Hippocampal formation (tissue), 2 donors: ENCODE measurements at places on chromosomes 13 and 19.

DNA sequence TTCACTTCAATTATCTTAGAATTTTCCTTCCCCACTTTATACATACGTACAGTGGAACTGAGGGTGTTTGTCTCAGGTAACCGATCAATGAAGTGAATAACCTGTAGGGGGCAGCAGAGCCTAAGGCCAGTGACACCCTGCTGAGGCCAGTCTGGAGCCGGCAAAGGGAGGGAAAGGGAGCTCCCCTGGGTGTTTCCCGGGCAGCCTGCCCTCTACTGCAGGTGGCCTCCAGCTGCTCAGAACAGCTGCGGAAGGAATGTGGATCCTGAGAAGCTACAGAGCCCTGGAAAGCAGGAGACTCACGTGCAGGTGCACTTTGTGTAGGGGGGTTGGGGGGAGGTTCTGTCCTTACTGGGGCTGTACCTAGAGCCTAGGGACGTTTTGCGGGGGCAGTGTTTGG lies 832 bp upstream of the ZNF491 start:
- DNase-seq: peak; percentile 77

DNA sequence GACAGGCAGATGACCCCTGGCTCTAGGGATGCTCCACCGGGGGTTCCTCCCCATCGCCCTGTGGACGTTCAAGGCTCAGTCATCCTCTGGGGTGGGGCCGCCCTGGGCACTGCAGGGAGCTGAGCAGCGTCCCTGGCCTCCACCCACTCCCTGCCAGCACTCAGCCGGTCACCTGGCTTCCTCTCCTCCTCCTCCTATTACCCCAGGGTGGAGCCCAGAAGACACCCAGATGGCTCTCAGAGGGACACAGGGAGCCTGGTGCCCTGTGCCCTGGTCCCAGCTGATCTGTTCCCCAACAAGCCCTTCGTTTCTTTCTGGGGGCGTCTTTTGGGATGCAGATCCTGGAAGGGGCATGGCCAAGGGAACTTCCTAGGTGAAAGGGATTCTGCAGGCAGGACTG lies 3.7 kb upstream of the MKNK2 start:
- no peak for DNase-seq

- DNase-seq: no peak
Observed at GRCh38 chr13:49620170-49620621, 8.1 kb upstream of the ARL11 start.

DNA sequence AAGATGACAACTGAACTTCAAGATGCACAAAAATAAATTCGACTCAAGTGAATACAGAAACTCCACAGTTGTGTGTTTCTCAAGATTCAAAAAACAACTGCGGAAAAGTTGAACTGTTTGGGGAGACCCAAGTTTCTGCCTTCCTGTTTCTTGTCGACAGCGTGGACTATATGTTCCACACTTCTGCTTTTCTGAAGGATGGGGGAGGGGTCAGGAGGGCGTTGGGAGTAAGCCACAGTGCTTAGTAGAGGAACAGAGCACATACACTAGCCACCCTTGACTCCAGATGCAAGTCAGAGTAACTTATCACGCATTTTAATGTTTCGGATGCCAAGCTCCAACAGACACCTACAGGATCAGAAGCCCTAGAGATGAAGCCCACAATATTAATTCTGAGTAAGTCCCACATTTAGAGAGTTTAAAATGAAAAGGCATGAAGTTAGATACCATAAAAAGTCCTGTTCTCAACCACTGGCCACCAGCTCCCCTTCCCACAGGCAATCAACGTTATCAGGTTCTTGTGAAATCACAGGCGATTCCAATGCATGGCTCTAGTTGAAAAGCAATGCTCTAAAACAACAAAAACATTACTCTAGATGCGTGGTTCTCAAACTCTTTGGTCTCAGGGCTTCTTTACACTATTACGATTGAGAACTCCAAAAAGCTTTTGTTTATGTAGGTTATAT lies 4.2 kb downstream of the TUBGCP3 start:
- DNase-seq: peak; percentile 50

- no peak for DNase-seq
Observed at GRCh38 chr19:16208847-16209665, 11.3 kb downstream of the AP1M1 start.

- DNase-seq: no peak
Observed at GRCh38 chr19:36067681-36068080, 13.0 kb downstream of the WDR62 start.

DNA sequence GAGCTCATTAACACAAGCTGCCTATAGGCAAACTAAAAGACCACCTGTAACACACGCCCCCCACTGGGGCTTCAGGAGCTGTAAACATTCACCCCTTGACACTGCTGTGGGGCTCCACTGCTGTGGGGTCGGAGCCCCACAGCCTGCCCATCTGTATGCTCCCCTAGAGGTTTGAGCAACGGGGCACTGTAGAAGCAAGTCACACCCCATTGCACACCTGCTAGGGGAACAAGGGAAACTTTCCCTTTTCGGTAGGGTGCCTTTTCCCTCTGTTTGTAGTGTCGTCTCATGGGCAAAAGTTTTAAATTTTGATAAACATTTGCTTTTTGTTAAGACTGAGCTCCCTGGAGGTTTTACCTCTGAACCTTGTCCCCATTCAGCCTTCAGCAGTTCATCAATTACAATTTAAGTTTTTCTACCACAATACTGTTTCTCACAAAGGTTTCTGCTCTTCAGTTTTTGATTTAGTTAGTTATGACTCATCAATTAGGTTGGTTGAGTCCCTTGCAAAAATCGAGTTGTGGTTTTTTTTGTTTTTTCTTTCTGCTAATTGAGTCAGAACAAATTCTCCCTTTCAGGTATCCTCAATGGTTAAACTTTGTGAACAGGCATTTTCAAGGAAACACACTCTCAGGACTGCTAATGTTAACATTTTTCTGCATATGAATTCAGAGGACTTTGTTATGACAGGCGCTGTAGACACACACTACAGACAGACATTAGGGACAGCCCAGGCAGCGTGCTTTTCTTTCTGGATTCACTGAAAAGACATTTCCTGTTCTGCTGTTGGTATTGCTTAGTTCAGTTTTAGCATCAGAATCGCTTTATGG lies 35.1 kb downstream of the ZNF433 start:
- DNase-seq: no peak

DNA sequence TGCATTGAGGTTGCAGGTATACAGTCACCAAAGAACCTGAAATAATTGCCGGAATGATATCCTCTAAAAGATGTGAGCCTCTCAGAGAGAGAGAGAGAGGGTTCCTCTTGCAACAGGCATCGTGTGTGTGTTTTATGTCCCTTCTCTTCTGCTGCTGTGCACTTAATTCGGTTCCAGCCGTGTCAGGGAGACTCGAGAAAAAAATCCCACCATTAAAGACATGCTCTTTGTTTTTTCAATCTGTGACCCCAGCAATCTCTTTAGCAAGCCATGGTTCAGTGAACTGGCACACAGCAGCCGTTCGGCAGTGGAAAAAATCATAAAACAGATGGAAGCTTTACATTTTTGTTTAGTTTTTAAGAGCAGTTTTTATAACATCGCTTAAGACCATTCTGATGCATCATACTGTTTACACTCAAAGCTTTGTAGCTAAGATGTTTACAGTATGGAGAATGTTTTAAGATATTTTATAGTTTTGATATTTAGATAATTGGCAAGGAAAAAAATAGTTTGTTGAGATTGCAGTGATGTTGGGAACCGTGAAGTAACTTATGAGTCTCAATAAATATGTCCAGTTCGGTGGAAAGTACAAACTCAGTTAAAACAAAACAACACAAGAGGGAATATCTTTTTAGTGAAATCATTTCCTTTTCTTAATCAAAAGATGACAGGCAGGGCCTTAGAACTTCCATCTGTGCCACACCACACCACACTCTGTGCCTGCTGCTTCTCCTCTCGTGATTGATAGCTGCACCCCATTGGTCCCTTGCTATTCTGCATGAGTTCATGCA lies 31.2 kb upstream of the ZNF536 start:
- no peak for DNase-seq

- no peak for DNase-seq
Observed at GRCh38 chr13:18998389-18998788, 183.2 kb downstream of the TUBA3C start.

DNA sequence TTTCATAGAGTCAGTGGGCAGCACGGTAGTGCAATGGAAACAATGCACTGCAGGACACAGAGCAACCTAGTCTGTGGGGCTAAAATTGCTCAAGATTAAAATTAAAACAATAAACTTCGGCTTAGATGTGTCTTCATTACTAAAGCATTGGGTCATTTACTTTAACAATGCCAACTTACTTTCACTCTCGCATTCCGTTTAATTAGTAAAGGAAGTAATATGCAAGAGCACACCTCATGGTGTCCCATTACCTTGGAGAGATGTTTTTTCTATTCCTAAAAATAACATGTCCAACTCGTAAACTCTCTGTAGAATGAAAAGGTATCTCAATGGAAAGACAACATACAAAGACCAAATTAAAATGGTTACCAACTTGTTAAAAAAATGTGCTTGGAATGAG lies 738.4 kb downstream of the PCDH17 start:
- no peak for DNase-seq
